H7 (cell line): ENCODE measurements at places on chromosomes 7 and 10.
A peak's percentile ranks its signal among the peaks of the same experiment; 100 is the strongest.

DNA sequence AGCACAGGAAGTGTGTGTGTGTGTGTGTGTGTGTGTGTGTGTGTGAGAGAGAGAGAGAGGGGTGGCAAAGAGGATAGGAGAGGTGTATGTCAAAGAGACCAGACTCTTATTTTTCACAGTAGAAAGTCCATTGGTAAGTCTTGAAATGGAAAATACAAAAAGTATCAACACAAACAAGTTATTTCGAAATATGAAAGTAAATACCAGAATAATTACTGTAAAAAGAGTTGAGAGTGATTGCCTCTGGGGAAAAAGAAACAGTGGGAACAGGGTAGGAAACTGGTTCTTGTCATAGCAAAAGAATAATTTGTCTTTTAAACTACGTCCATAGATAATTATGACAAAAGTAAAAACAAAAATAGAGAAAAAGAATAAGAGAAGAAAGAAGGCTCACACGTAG is 29.0 kb upstream of the EIF5AL1 start:
- no peak for DNase-seq

DNA sequence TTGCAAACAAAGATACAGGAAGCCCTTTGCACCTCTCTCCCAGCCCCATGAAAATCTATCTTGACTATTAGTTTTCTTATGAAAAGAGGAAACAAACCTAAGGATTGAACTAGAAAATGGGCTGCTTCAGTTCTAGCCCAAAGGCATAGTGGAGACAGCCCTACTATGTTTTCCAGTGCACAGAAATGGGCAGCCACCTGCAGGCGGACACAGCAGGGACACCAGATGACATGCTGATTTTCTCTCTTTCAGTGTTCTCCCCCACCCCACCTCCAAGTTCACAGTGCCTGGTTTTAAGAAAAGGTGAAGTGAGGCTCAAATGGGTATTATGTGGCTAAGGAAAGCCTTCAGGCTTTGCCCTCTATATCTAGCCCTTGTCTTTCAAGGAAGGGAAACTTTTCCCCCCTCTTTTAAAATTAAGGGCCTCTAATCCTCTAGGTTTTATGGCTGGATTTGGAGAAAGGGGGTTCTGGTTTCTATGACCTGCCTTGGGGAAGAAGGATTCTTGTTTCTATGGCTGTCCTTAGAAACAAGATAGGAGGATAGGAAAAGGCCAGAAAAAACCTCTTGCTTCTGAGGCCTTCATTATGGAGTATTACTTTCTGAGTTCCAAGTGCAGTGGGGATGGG is 23.5 kb upstream of the DDX50 start:
- DNase-seq: no peak

DNA sequence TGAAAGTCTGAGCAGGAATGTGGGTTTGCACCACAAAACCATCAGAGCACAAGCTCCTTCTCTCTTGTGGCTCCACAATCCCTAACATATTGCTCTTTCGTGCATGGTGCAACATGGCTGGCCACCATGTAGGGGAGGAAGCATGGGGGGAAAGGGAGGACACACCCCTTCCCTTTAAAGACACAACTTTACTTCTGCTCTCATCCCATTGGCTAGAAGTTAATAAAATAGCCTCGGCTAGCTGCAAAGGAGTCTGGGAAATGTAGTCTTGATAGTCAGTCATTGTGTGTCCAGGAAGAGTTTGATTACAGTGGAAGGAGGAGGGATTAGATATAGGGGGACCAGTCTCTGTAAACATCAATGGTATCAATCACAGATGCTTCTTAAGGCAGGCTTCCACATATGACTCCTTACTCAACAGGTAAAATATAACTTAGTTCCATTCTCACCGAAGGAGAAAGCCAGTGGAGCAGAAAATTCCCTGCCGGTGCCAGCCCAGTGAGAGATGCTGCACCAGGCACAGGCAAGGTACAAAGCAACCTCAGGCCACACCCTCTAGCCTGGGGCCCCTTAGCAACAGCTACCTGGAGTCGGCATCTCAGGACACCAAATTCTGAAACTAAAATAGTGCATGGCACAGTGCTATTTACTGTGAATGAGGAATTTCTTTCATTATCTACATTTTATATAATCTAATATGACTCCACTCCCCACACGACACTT is 124.7 kb upstream of the CTBP2 start:
- peak; percentile 53 for DNase-seq

GRCh38 chr7:33079096-33079495 is 16.5 kb upstream of the NT5C3A start:
- no peak for DNase-seq

DNA sequence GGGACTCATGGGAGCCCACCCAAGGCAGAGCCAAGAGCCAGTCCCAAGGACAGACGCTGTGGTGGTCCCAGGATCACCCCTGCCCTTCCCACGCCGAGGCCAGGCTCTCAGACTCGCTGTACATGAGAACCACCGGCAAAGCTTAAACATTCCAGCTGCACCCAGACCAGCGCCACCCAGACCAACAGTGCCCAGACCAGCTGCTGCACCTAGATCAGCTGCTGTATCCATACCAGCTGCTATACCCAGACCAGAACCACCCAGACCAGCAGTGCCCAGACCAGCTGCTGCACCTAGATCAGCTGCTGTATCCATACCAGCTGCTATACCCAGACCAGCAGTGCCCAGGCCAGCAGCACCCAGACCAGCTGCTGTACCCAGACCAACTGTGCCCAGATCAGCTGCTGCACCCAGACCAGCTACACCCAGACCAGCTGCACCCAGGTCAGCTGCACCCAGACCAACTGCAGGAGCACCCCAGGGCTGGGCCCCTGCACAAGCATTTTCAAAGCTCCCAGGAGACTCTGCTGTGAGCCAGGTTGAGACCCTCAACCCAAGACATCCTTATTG is 47.9 kb upstream of the CNPY1 start:
- no peak for DNase-seq

DNA sequence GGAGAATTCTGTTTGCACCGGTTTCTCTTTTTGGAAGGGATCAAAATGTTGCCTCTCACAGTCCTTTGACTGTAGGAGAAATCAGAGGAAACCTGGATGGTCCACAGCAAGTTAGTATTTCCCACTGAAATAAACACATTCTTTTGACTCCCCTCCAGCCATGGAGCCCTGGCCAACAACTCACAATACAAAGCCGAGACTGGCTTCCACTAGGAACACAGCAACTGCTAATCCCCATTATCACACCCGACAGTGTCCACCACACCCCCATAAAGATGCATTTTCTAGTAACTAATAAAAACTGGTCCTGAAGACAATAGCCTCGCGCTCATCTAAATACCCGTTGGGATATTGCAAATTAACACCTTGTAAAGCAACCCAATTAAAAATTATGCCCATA is 798 bp upstream of the MACROH2A2 start:
- DNase-seq: no peak

DNA sequence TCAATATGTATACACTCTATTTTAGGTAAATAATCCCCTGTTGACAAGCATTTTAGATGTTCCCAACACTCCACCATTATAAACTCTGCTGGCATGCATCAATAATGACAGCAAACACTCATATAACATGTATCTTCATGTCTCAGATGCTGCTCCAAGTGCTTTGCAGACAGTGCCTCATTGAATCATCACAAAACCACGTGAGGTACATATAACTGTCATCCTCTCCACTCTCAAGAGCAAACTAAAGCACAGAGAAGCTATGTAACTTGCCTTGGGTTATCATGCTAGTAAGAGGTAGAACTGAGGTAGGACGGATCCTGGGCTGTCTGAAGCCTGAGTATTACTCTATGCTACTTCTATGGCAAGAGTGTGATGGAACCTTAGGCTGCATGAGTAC is 72.5 kb upstream of the GSDME start:
- no peak for DNase-seq

GRCh38 chr7:38186593-38187314 is 8.7 kb downstream of the STARD3NL start:
- DNase-seq: no peak

DNA sequence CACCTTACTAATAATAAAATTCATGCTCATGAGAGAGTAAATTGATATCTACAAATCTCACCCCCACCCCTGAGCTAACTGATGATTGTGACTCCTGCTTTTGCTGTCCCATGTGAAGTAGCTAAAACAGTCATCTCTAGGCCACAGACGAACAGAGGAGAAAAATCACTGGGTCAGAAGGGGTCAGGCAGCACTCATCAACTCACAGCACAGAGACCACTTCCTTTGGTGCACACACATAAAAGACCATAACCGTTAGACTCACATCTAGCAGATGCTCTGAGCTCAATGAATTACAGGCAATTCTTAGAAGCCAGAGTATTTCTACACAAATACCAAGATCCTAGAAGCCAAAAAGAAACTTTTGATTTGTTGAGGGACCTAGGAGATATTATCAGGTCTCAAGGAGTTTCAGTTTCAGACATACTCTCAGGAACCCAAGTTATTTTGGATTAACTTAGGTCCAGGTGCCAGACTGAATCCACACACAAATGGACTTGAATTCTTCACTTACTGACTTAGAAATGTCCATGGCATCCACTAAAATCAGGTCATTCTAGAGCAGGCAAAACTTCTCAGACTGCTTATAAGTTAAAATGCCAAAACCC is 65.0 kb upstream of the TES start:
- no peak for DNase-seq

GRCh38 chr7:85529831-85530230 is 343.0 kb upstream of the SEMA3D start:
- DNase-seq: no peak

DNA sequence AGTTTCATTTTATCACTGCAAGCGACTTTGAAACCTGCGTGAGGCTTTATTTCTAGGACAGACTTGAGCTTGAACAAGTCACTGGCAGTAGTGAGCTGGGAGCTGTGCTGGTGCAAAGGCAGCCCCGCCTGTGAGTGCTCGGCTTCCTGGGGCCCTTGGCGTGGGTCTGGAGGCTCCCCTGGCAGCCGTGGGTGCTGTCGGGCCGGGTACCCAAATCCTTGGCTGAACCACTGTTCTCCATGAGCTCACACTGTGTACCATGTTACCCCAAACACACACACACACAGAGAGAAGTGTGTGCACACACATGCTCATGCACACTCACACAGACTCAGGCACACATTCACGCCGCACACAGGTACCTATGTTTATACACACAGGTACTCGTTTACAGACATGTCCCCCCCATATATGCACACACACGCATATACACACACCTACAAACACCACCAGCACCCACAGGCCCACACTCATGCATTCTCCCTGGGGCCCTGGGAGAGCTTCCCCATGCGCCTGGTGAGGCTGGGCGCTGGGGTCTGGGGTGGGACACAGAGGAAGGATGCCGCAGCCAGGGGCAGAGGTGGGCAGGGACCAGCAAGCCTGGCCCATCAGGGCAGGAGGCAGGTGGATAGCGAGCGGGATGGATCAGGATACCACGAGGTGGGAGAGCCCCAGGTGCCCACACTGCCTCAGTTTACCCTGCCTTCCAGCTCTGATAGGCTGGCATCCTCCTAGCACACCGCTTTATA is 158.8 kb downstream of the ADARB2 start:
- no peak for DNase-seq

GRCh38 chr10:22326145-22326702 is 5.3 kb downstream of the BMI1 start:
- no peak for DNase-seq
